ENCODE measurements at places on chromosomes 3 and 15. TPM values are rescaled to one million over a fixed set of nuclear protein-coding genes. Genes with fewer than 3 reads are reported as not detected.

DNA sequence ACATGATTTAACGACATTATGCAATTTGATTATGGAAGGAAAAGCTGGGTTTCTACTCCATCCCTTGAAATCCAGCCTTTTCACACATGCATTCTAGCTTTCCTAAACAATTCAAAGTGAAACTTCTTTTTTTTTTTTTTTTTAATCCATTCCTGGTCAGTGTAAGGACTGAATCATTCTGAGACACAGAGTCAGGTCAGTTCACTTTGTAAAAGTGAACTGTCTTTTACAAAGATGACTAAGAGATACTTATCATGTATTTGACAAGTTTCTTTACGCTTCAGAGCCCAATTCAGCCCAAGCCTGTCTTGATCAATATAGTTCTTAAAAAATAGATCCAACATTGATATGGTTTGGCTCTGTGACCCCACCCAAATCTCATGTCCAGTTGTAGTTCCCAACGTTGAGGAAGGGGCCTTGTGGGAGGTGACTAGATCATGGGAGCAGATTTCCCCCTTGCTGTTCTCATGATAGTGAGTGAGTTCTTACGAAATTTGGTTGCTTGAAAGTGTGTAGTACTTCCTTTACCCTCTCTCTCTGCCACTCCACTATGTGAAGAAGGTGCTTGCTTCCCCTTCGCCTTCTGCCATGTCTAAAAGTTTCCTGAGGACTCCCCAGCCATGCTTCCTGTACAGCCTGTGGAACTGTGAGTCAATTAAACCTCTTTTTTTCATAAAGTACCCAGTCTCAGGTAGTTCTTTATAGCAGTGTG, 345.6 kb upstream of the THBS1 start:
- no peak for DNase-seq

DNA sequence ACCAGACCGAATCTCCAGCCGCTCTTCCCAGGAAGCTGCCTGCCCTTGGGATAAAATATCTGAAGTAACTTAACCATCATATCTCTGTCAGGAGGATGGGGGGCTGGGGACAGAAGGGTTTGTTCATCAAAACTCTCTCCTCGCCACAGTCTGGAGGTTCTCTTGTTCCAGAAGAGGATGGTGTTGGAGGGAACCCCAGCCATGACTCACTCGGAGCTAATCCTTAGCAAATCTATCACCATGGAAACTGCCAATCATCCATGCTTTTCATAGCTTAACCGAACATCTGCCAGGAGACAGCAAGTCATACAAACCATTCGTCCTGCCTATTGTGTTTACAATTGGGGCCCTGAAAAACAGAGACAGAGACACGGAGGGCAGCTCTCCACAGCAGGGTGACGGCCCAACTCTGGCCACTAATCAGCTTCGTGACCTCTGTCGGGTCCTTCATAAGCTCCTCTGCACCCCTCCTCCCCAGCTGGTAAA, 73.8 kb upstream of the HEG1 start:
- DNase-seq, result no peak

- DNase-seq, result no peak
Measured at GRCh38 chr3:176661432-176661964, 535.8 kb downstream of the TBL1XR1 start.

DNA sequence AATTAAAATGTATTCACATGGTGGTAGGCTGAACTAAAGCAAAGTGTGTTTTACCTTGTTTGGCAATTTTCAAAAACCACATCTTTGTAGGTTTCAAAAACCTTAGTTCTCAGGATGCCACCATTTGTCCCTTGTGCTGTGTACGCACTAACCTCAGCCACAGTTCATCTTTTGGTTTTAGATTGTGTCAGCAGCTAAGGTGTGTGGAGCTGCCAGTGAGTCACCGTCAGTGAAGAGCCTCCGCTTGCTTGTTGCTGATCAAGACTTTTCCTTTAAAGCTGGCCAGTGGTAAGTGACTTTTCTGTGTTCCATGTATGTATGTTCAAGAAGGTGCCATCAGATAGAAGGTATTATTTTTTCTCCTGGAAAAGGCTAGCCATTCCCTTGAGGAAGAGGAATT, 21.1 kb downstream of the OXNAD1 start:
- DNase-seq, result no peak

The WNT7A gene
- total RNA-seq, result not detected

All from mucosa of descending colon (tissue), 3 donors.